Caudate nucleus (tissue), 63 donors: ENCODE measurements at places on chromosomes 2 and 18.

- DNase-seq, result no peak
Observed at GRCh38 chr2:120658042-120658769, 77.5 kb upstream of the GLI2 start.

GRCh38 chr2:231411831-231412617, 16.5 kb downstream of the B3GNT7 start:
- DNase-seq, result peak; percentile 75

GRCh38 chr2:222865301-222865700, 4.5 kb downstream of the ACSL3 start:
- DNase-seq, result no peak

- DNase-seq, result no peak
Observed at GRCh38 chr18:26617151-26617554, 68.8 kb upstream of the KCTD1 start.

DNA sequence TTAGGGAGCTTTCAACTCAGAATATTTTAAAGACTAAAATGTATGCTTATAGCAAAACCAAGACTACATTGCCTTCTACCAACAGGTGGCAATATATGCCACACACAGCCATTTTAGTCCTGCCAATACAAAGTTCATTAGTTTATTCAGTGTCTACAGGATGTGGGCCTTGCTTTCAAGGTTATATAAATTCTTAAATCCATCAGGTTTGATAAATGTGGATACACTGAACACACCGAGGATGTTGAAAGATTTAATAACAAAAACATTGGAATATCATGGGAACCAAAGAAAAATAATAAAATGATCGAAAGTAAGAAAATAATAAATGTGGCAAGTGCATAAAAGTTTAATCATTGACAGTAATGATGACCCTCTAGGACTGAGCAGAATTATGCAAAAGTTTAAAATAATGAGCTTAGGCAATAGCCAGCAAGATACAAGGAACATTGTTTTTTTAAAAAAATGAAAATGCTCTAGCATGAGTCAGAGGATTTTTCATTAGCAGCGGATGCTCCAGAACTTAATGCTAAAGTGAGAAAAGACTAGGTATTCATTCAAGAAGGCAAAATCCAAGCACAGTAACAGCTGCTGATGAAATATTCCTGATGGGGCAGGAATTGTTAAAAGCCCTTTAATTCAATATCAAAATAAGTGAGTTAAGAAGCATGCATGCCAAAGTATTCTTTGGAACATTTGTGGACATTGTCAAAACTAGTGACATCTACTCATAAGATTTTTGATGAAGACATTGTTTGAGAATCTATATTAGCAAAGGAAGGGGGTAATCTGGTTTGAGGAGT, 14.2 kb downstream of the SCN9A start:
- no peak for DNase-seq

DNA sequence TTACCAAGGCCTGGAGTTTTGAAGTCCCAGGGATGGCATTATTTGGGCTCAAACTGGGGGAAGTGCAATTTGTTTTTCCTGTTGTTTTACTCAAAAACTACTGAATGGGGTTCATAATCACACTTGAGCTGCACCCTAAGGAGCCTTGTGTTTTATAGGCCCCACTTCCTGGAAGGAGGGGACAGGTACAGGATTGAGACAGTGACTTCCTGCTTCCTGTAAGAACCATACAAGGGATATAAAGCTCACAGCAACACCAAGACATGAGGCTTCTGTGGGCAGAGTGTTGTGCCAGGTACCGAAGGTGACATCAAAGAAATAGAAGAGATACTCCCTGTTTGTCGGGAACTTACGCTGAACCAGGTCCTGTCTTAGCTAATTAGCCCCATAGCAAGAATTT, 70.4 kb upstream of the SKOR2 start:
- no peak for DNase-seq

GRCh38 chr2:241890524-241891235, 21.2 kb downstream of the RTP5 start:
- DNase-seq, result no peak

- DNase-seq, result no peak
Observed at GRCh38 chr18:63142594-63143225, 176.9 kb downstream of the BCL2 start.

DNA sequence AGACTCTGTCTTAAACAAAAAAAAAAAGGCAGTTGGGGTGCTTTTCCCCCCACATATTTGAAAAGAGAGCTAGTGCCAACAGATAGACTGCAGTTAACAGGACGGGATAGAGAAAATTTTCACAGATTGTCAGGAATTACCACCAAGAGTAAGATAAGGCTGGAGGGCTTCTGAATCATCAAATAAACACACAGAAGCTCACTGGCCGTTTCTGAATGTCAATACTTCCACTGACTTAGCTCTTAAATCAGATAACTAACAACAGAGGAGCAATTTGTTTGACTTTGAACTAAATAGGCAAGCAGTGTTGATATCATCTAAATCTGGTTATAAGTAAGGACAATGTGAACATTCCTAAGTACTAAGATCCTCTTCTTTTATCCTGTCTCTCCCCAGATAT, 34.7 kb downstream of the PIEZO2 start:
- no peak for DNase-seq

- no peak for DNase-seq
Observed at GRCh38 chr2:47655563-47655880, 127.4 kb upstream of the MSH6 start.

- DNase-seq, result no peak
Observed at GRCh38 chr2:85353876-85354285, 447 bp downstream of the RETSAT start.

DNA sequence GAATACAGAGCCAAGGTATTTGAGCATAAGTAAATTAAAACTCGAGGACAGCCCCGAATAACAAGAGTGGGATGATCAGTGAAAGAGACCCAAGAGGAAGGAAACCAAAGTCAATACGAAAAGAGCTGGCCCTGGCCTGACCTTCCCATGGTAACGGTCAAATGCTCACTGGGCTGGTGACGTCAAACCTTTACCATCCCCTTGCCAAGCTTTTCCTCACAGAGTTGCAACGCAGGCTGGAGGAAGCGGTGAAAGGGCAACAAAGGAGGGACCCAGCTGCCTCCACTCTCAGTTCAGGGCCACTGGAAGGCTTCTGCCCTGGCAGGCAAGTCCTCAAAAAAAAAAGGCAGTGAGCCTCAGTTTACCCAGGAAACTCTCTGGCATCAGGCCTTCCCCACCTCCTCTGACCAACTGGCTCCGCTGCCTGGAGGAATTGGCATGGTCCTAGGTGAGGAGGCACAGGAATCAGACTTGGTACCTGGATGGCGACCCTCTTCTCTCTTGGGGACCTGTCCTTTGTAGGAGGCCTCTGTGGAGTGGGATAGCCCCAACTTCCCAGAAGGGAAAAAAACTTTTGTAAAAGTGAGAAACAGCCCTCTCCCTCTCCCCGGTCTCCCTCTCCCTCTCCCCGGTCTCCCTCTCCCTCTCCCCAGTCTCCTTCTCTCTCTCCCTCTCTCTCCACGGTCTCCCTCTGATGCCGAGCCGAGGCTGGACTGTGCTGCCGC, 212.4 kb downstream of the ANAPC1 start:
- no peak for DNase-seq

DNA sequence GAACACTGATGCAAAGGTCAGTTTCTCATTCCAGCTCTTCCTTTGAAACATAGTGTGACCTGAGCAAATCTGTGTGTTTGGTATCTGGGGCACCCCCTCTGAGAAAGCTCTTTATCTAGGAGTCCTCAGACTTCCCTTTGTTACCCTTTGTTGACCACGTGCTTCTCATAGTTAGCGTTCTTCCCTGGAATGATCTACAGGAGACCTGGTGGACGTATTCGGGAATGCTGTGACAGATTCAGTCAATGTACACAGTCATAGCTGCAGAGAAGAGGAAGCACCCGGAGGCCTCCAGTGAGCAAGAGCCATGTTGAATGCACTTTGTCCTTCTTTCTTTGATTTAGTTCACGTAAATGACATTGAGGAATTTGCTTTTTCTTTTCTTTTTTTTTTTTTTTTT, 10.7 kb upstream of the CHMP1B start:
- no peak for DNase-seq

- DNase-seq, result no peak
Observed at GRCh38 chr2:88842656-88843460, 151.4 kb downstream of the RPIA start.

GRCh38 chr2:75047189-75047991, 88.9 kb downstream of the POLE4 start:
- DNase-seq, result no peak

DNA sequence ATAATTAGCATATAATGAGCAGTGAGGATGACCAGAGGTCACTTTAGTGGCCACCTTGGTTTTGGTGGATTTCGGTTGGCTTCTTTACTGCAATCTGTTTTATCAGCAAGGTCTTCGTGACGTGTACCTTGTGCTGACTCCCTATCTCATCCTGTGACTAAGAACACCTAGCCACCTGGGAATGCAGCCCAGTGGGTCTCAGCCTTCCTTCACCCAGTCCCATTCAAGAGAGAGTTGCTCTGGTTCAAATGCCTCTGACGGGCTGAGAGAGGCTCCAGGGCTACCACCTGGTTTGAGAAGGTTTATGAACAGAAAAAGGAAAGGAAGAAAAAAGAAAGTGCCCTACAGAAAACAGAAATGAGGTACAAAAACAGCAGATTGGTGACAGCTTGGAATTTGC, 738.7 kb downstream of the SOCS6 start:
- no peak for DNase-seq

- DNase-seq, result no peak
Observed at GRCh38 chr2:234967870-234968208, 16.0 kb downstream of the SH3BP4 start.

DNA sequence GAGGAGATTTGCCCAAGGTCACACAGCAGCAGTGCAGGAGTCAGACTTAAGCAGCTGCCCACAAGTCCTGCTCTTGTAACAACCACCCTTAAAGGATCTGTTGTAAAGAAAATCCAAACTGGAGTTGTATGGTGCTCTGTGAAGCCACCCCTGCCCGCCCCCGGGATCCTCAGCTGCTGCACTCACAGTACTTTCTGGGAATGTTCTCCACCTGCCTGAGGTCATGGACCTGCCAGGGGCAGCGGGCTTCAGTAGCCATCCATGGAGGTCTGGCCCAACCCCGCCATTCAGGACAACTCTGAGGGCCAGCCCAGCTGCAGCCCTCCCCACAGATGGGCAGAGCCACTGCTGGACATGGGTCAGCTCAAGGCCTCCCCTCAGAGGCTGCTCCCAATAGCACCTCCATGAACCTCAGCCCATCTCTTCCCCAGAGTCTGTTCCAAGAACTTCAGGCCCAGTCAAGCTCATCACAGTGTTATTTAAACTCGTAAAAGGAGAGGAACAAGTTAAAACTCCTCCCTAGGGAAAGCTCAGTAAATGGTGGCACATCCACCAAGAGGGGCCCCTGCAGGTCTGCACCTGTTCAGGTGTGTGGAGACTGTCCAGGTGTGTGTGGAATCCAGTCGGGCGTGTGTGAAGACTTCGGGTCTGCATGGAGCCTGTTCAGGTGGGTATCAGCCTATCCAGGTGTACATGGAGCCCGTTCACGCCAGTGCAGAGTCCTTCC, 39.4 kb upstream of the GPC1 start:
- no peak for DNase-seq

DNA sequence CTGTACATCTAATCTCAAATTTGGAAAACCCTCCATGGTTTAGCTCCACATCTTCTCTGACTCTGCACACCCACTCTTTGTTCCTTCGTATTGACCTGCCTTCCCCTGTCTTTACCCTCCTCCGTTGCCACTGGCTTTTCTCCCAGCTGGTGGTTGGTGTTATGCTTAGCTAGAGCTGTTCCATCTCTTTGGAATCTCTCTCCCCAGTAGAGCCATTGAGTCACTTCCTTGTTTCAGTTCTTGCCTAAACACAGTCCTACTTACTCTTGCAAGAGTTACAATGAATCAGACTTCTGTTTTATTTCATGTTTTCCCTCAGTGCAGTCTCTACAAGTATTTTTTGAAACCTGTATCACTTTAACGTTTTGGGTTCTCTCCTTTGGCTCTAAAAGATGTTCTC, 263.9 kb downstream of the LTBP1 start:
- DNase-seq, result no peak

GRCh38 chr18:28048612-28049011, 128.3 kb downstream of the CDH2 start:
- no peak for DNase-seq

DNA sequence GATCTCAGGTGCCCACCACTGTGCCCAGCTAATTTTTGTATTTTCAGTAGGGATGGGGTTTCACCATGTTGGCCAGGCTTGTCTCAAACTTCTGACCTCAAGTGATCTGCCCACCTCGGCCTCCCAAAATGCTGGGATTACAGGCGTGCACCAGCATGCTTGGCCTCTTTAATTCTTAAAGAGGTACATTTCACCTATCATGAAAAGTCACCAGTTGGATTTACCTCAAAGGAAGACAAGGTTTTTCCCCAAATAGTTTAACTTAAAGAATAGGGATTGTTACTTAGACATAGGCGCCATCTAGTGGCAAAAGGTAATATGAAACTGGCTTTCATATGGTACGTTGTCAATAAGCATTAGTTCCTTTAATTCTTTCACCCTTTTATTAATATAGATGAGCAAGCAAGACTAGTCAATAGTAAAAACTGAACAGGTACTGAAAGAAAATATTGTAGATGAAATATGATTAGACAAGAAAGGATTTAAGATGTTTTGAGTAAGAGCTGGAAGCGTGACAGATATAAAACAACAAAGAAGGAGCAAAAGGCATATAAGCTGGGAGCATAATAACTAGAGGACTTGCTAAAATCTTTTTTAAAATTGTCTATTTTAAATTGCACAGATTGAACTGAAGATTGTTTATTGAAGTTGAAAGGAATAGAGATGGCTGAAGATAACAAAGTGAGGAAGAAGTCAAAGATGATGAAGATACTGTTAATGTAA, 35.0 kb upstream of the PSMD14 start:
- DNase-seq, result no peak

- DNase-seq, result no peak
Observed at GRCh38 chr2:135245071-135245470, 193.0 kb downstream of the RAB3GAP1 start.

GRCh38 chr2:172086241-172087206, 1.2 kb downstream of the DLX1 start:
- DNase-seq, result no peak

DNA sequence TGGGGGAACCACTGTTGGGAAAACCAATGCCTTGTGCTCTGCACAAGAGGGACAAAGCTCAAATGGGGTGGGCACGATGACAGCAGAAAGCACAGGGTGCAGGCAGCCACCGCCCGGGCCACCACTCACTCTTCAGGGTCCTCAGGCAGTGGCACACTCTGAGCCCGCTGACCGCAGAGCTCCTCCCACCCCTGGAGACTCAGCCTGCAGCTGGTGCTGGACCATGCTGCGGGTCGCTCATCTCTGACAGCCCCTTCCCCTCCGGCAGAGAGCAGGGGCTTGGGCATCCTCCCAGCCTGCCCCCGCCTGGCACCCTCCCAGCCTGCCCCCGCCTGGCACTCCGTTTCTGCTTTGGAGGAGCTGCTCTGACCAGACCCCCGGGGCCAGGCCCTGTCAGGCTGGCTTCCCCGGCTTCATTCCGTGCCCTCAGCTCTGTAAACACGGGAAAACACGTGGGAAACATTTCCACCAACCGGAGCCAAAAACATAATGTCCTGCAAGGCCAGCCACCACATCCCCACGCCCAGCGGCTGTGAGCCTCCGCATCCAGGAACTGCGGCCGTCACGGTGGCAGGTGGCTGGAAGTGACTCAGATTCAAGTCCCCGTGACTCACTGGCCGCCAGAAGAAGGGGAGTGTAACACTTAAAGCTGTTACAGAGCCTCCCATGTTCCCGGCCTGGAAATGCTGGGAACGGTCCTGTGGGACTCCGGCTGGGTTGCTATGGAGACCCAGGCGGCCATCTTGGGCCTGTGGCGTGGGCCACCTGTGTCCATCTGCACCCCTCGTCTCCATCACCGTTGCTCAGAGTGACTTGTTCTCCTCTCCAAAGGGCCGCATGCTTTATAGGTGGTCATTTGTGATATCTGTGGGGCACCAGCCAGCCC, 6.8 kb upstream of the SNED1 start:
- DNase-seq, result no peak
